ENCODE measurements at places on chromosomes 3 and 15.

GRCh38 chr3:169998668-169999131, 32.1 kb downstream of the SEC62 start:
- no peak for DNase-seq

DNA sequence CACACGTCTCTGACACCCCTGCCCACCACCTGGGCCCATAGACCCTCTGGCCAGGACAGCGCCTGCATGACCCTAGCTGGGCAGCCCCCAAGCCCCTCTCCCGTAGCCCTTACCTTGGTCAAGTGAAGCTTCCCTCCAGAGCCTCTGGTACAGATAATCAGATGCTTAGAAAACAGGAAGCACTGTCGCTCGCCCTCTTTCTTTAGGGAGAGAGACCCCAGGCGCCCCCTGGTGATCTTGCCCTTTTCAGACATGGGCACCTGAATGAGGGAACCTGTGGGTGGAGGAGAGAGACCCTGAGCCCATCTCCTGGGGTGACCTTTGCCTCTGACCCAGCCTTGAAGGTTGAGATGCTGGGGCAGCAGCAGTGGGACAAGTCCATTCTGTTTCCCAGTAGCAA, 65.4 kb downstream of the RASGRF1 start:
- no peak for DNase-seq

GRCh38 chr3:133827136-133827535, 21.5 kb downstream of the SRPRB start:
- no peak for DNase-seq

DNA sequence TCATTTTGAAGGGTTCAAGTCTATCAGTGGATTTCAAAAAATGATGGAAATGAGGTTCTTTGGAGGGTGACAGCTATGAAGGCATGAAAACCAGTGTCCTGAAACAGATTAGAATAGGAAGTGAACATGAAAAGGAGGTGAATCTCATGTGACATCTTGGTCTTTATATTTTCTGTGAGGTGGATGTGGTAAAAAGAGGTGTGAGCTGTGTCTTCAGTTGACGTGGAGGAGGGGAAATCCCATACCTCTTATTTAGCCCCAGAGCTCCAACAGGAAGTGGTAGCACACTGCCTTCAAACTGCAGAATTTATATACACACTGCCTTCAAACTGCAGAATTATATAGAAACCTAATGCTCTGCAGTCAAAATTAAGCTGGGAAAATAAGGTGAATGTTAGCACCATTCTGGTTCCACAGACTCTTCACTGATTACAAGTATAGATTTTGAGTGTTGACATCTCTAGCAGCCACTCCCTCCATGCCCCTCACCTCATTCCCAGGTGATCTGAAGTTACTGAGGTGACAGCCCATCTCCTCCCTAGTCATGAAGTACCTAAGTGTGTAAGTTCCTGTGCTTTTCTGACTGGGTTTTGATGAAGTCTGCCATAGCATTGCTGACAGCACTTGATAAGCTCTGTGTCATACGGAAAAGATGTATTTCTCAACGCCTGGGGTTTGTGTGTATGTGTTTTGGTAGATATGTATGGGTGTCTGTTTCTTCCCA, 2.7 kb downstream of the RAB8B start:
- DNase-seq = no peak

DNA sequence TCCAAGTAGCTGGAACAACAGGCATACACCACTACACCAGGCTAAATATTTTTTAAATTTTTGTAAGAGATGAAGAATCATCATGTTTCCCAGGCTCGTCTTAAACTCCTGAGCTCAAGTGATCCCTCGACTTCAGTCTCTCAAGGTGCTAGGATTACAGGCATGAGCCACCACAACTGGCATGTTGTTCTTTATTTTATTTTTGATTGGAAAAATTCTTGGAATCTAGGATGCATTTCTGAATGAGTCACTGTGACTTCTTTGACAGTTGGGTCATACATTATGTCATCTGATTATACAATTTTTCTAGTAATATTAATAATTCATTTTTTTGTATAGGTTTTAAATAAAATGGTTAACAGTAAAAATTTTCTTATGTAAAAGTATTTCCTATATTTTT, 870.2 kb downstream of the SI start:
- no peak for DNase-seq

DNA sequence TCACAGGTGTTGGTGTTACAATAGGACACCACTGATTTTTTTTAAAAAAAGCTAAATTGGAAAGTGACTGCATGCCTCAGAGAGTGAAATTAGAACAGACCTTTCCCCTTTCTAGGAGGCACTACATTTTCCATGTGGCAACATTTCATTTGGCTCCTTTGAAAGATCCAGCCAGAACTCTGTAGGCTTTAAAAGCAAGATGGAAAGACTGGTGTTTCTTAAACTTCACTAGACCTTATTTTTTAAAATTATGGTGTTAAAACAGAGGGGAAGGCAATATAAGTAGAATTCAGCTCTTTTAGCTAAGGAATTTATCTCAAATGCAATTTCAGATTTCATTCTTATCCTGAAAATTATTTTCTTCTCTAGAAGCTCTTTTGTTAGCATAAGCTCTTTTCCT, 317.6 kb upstream of the TGFBR2 start:
- DNase-seq = no peak

DNA sequence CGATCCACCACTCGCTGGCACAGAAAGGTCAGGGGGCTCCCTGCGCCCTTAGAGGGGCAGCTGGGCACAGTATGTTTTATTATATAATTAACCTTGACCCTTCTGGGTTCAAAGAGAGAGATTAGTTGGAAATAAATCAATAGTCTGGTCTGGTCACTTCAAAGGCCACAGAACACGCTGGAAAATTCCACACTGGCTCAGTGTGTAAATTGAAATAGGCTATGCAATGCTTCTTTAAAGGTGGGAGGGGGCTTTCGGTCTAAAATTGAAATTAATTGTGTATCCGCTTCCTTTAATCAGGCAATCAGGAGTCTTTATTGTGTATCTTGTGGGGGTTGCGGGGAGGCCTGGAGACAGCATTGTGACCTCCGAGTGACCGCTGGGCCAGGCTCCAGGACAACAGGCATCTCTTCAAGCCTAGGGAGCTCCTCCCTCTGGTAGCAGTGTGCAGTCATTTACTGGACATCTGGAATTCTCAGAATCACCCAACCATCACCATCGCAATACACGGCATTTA, 8.0 kb downstream of the RNU5B-1 start:
- no peak for DNase-seq

DNA sequence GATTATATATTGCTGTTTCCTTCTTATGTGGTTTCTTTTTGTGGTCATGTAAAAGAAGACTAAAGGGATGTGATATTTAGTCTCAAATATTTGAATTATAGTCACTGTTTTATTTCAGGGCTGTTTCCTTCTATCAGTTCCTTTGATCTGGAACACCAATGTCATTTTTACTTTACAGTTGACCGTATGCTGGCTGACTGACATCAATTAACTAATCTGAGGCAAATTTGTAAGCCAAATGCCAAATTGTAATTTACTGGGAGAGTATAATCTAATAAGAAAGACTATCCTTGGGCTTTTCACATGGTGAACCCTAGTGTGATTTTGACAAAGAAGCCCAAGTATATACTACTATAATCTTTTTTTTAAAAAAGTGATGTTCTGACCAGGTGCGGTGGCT, 87.6 kb downstream of the TMEM108 start:
- DNase-seq = no peak

- DNase-seq = no peak
These were observed 301.6 kb upstream of the TRIM42 start for GRCh38 chr3:140376136-140376889.

DNA sequence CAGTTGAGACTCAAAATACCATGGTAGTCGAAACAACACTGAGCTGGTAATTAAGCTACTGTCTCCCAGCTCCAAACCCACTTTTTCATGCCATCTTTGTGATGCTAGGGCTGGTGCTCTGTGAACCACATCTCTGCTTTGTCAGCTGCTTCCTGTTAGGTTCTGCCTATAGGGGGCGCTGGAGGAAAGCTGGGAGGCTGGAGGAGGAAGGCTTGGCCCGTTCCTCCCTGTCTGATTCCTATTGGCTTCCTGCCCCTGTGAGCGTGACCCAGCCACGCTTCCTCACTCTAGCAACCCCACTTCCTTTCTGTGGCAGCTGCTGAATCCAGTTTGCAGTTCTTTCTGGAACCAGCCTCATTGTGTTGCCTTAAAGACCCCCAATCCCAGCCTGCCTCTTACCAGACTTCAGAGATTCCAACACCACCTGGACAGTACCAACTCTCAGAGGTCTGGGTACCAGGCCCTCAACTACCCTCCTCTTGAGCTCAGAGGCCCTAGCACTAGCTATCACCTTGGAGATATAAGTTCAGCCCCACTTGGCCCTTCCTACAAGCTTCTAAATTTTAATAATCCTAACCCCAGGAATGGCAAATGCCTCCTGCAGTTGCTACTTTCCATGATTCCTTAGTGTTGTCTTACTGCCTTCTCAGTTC, 120.9 kb downstream of the ERC2 start:
- DNase-seq = no peak

- DNase-seq = no peak
These were observed 550 bp downstream of the CCDC9B start for GRCh38 chr15:40340038-40340739.

DNA sequence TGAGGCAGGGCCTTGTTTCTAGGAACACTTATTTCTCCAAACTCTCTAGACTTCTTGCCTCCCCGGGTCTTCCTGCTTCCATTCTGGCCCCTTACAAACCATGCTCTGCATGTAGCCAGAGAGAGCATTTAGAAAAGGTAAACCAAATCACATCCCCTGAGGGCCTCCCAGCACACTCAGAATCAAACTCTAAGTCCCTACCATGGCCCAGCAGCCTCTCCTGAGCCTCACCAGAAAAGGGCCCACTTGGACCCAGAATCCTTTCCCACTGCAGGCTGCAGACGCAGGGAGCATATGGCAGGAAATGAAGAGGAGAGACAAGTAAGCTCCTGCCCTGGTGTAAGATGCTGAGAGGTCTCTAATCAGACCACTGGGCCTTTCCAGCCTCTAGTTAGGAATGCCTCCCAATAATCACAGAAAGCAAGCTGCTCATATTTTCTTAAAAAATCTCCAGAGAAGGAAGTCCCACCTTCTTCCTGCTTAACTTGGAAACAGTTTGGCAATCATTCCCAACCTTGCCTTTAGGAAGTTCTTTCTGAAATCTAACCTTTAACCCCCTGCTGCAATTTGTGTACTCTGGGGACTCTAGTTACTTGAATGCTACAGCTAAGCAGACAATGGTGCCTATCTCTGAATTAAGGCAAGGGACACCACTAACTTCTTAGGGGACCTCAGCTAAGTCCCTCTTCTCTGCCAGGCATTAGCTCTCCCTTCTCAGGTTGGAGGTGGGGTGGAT, 4.2 kb downstream of the AMOTL2 start:
- no peak for DNase-seq

DNA sequence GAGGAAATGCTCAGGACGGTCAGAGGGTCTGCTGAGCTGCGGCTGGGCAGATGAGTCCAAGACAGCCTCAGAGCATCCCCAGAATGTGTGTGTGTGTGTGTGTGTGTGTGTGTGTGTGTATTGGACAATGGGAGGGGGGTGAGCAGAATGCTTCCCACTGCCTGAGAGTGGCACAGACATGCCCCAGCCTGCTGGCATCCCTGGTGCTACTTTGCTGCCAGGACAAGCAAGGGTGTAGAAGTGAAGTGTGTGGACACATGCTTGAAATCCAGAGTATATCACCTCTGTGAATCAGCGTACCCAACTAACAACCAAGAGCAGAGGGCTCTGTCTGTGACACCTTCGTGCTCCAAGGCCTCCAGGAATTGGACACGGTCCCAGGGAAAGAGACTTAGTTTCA, 76.3 kb downstream of the SLC9A9 start:
- no peak for DNase-seq

Measured in SK-N-MC (cell line).